Mesenchymal stem cell (in vitro differentiated cells and primary cell): ENCODE measurements at places on chromosomes 3 and 15.

DNA sequence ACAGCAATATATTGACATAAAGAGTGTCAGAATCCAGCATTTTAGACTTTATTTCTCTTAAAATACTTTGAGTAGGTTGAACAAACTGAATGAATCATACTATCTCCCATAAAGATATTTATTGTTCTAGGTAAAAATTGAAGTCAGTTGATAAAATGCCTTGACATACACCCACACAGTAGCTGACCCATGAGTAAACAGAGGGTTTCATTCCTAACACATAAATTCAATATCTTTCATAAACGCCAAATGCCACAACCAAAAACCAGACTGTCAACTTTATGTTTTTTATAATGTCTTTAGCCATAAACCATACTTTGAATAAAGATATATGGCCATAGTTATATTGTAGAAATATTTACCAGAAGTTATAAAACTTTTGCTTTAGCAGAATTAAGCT is 742.4 kb downstream of the NAALADL2 start:
- no peak for DNase-seq

DNA sequence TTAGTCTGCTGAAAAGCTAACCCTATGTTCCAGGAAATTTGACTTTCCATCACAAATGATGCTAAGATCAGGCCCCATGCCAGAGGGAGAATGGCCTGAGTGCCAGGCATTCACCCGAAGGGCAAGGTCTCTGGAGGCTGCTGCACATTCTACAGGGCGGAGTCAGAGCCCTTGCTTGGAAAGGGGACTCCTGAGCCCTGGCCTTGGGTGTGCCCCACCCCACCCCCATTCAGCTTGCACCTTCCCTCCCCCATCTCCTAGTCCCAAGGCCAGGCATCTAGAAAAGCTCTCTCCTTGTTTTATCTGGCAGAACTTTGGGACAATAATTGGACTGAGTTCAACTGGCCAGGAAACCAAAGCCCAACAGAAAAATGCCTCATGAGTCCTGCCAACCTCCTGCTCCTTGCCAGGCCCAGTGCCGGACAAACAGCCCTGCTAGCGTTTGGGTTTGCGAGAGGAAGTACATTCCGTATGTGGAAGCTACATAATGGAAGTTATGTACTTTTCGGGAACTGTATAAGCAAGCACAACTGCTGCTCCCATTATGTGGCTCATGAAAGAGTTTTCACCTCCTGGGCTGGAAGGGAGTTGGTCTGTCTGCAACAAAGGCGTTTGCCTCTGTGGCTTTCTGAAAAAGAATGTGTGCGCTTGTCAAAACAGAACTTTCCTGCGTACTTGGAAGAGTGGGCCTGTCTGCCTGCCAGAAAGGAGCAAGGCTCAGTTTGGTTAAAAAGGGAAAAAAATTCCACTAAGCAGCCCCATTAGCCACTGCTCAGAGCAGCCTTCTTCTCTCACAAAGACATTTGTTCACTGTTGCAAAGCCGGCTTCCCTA is 321.5 kb upstream of the CTNNB1 start:
- no peak for DNase-seq

- no peak for DNase-seq
These were observed 36.0 kb downstream of the ATP13A5 start for GRCh38 chr3:193342551-193342950.

- DNase-seq, result peak; percentile 41
These were observed 186.9 kb downstream of the FAM43A start for GRCh38 chr3:194872669-194872977.

GRCh38 chr15:80240276-80240675 is 11.7 kb downstream of the CTXND1 start:
- DNase-seq, result no peak

- no peak for DNase-seq
These were observed at the start of gene FETUB for GRCh38 chr3:186639778-186640472. TSS of gene FETUB (plus strand) at chr3:186640399. CDS start at chr3:186640461, 62 bp downstream.
